ENCODE measurements at places on chromosomes 12 and 14. TPM values are rescaled to one million over a fixed set of nuclear protein-coding genes. Genes with fewer than 3 reads are reported as not detected.

Gene KCNA1
- not detected for total RNA-seq

Gene FGF23
- total RNA-seq = not detected

Gene UNC119B
- 26.8 TPM for total RNA-seq

Gene RERG
- total RNA-seq = 92.3 TPM

Gene TCL1B
- total RNA-seq = not detected

Gene NPFF
- 9.1 TPM for total RNA-seq

Gene LIN7A
- total RNA-seq = 5.8 TPM

DNA sequence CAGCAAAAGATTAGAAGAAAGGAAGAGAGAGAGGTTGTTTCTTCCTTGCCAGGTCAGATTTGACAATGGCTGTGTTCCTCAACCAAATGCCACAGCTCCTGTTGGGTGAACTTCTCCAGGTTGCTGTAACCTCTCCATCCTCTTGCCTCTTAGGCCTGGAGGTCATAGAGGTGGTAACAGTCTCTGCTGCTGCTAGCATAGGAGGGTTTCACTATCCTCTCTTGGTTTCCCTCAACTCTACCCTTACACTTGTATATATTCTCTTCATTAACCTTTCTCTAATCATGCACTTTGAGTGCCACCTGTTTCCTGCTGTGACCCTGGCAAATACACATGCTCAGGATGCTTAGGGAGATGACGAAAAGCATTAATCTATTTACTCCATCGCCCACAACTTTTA, 67.7 kb upstream of the HIF1A start:
- no peak for DNase-seq
- no peaks in the 10 kb centered on the region for H3K27me3 ChIP-seq
- no peaks in the 10 kb centered on the region for H3K36me3 ChIP-seq
- H3K4me1 ChIP-seq = no peaks in the 10 kb centered on the region

DNA sequence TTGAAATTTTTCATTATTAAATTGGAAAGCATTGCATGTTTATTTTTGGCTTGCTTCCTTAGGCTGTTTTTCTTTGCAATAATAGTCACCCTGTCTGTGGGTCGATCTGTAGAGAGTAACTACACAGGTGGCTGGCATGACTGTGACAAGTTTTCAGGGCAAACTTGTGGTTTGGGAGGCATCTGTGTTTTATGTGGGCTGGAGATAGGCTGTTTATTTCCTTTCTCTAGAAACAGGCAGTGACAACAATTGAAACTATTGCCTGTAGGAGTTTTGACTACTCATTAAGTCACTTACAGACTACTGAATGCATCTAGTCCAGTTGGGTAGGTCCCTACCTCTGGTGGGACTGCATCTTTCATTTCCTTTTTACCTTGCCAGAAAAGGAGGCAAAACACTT, 155.6 kb downstream of the DYRK2 start:
- no peak overlapping the region for H3K27ac ChIP-seq
- H3K4me1 ChIP-seq = peaks cover 5% of the 10 kb centered on the region

- no peak overlapping the region for H3K4me3 ChIP-seq
- no peaks in the 10 kb centered on the region for H3K36me3 ChIP-seq
- peaks cover 8% of the 10 kb centered on the region for H3K4me1 ChIP-seq
These were observed 50.9 kb downstream of the BTBD7 start for GRCh38 chr14:93281937-93282336.

DNA sequence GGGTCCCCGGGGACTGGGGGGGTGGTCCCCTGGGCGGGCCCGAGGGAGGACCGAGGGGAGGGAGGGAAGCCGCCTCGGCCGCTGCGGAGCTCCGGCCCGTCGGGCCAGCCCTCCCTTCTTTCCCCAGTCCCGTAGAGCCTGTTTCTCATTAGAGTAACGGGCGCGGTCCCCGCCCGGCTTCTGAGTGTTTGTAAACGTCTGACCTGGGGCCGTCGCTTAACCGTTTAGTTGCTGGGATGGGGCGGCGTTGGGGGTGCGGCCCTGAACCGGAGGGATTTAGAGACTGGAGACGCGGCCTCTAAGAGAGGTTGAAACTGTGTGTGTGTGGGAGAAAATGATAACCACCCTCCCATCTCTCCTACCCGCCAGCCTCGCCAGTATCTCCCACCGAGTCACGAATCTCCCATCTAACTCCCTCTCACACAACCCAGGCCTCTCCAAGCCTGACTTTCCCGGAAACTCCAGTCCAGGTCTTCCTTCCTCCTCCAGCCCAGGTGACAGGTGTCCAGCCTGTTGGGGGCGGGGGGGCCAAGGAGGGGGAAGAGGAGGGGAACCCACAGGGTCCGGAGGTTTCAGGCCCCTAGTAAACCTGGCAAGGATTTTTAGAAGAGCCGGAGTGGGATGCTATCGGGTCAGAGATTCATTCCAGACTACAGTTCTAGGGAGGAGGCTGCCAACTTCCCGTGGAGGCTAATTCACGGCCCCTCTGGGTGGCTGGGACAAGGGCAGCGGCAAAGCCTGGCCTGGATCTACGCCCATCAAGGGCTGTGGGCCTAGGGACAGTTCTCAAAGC, 1.1 kb upstream of the NFATC4 start:
- H3K4me3 ChIP-seq = peak overlapping the region; percentile 97
- peaks cover under 1% of the 10 kb centered on the region for H3K36me3 ChIP-seq
- no peaks in the 10 kb centered on the region for H3K27me3 ChIP-seq
- H3K27ac ChIP-seq = peak overlapping the region; percentile 98
- peak; percentile 59 for DNase-seq

DNA sequence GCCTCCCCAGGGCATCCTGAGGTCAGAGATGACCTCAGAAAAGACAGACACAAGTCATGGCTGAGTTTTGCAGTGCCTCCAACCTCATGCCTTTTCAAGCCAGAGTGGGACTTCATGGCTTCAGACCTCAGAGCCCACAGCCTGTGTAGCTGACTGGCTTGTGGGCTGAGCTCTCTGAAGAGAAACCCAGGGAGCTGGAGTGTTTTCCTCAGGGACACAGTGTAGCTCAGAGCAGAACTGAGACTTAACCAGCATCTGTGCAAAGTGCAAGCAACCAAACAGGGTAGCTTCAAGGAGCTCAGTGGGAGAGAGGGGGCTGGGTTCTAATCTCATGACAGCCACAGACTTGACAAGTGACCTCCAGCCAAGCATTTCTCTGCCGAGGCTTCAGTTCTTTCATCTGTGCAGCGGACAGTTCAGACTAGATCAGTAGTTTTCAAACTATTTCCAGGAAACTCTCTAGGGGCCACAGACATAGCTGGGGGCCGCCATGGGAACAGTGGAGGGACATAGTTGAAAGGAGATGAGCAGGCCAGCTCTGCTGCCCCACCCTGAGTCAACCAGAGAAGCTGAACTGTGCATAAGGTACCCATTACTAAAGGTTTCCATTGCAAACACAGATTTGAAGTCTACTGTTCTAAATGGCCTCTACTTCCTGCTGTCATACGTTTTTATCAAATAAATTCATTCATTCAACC, 80.0 kb downstream of the LGMN start:
- DNase-seq = no peak
- H3K27ac ChIP-seq = no peak overlapping the region
- H3K4me1 ChIP-seq = no peaks in the 10 kb centered on the region
- H3K27me3 ChIP-seq = no peaks in the 10 kb centered on the region

- no peak overlapping the region for H3K4me3 ChIP-seq
- DNase-seq = no peak
- H3K27me3 ChIP-seq = no peaks in the 10 kb centered on the region
These were observed 96.3 kb upstream of the CCND2 start for GRCh38 chr12:4177262-4177661.

- DNase-seq = no peak
- H3K27me3 ChIP-seq = no peaks in the 10 kb centered on the region
- peaks cover 24% of the 10 kb centered on the region for H3K4me1 ChIP-seq
- H3K4me3 ChIP-seq = peak overlapping the region; percentile 38
These were observed 7.6 kb upstream of the NUMB start for GRCh38 chr14:73465823-73466532.

DNA sequence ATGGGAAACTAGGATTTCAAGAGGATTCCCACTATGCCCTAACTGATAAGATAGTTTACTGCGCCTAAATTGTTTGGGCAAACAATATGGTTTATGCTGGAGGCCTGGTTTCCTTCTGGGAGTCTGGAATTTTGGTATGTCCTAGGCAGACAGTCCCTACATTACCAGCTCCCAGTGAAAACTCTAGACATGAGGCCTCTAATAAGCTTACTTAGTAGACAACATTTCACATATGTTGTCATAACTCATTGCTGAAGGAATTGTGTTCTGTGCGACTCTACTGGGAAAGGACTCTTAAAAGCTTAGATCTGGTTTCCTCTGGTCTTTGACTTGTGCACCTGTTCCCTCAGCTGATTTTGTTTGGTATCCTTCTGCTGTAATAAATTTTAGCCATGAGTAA, 18.0 kb upstream of the PRPF39 start:
- H3K36me3 ChIP-seq = no peaks in the 10 kb centered on the region
- no peaks in the 10 kb centered on the region for H3K27me3 ChIP-seq
- H3K27ac ChIP-seq = no peak overlapping the region
- H3K4me3 ChIP-seq = no peak overlapping the region
- no peaks in the 10 kb centered on the region for H3K4me1 ChIP-seq

GRCh38 chr12:50706606-50707005, 57.3 kb upstream of the ATF1 start:
- no peak overlapping the region for H3K27ac ChIP-seq
- H3K4me1 ChIP-seq = no peaks in the 10 kb centered on the region
- H3K27me3 ChIP-seq = no peaks in the 10 kb centered on the region
- peaks cover 14% of the 10 kb centered on the region for H3K36me3 ChIP-seq
- DNase-seq = no peak

DNA sequence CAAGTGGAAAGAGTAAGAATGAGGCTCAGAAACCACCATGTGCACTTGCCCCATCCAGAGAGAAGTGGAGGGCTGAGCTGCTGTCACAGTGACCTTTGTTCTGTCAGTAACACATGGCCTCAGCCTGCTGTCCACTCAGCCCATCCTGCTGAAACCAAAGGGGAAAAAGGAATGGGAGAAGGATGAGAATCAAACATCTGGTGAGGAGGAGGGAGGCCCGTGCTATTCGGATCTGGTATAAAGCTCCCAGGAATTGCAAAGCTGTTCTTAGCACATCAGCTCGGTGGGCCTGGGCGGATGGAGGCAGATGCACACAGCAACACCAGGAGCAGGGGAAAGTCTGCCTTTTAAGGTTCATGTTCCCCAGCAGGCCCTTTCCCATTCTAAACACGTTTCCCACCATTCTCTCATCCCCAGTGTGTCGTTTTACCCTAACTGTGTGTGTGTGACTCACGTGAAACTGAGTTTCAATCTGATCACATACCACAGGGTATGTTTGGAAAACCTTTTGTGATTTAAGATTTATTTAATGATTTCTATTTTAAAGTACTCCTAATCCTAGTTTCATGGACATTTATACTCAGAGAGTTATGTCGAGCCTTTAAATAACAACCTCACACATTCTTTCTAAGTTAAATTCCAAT, 36.8 kb downstream of the RTRAF start:
- H3K27ac ChIP-seq = peak overlapping the region; percentile 19
- H3K4me1 ChIP-seq = peaks cover 32% of the 10 kb centered on the region
- no peaks in the 10 kb centered on the region for H3K36me3 ChIP-seq
- no peaks in the 10 kb centered on the region for H3K27me3 ChIP-seq
- no peak overlapping the region for H3K4me3 ChIP-seq

DNA sequence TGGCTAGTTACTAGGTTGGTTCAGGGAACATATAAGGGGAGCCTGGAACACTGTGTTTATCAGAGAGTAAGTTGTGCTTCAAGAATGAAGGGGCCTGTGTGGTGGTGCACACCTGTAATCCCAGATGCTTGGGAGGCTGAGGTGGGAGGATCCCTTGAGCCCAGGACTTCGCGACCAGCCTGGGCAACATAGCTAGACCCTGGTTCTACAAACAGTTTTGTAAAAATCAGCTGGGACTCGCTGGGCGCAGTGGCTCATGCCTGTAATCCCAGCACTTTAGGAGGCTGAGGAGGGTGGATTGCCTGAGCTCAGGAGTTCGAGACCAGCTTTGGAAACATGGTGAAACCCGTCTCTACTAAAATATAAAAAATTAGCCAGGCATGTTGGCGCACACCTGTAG, 42.1 kb upstream of the GPR132 start:
- no peaks in the 10 kb centered on the region for H3K36me3 ChIP-seq
- no peaks in the 10 kb centered on the region for H3K4me1 ChIP-seq
- no peak overlapping the region for H3K27ac ChIP-seq
- no peak for DNase-seq
- no peak overlapping the region for H3K4me3 ChIP-seq
- H3K27me3 ChIP-seq = no peaks in the 10 kb centered on the region

GRCh38 chr12:56629459-56630179, 507 bp downstream of the BAZ2A start:
- peak overlapping the region; percentile 91 for H3K27ac ChIP-seq
- H3K36me3 ChIP-seq = peaks cover 6% of the 10 kb centered on the region
- H3K4me1 ChIP-seq = peaks cover 49% of the 10 kb centered on the region
- H3K4me3 ChIP-seq = peak overlapping the region; percentile 97

- DNase-seq = no peak
- H3K4me3 ChIP-seq = no peak overlapping the region
- H3K36me3 ChIP-seq = no peaks in the 10 kb centered on the region
- no peak overlapping the region for H3K27ac ChIP-seq
- H3K4me1 ChIP-seq = no peaks in the 10 kb centered on the region
- no peaks in the 10 kb centered on the region for H3K27me3 ChIP-seq
These were observed 61.3 kb downstream of the C14orf132 start for GRCh38 chr14:96100161-96101064.

- H3K4me1 ChIP-seq = no peaks in the 10 kb centered on the region
- no peak overlapping the region for H3K4me3 ChIP-seq
- H3K36me3 ChIP-seq = no peaks in the 10 kb centered on the region
- no peaks in the 10 kb centered on the region for H3K27me3 ChIP-seq
- DNase-seq = no peak
These were observed 321.0 kb upstream of the SOX5 start for GRCh38 chr12:24270464-24270863.

GRCh38 chr14:95902273-95902826, 25.7 kb downstream of the TUNAR start:
- H3K27me3 ChIP-seq = no peaks in the 10 kb centered on the region
- no peaks in the 10 kb centered on the region for H3K4me1 ChIP-seq
- no peaks in the 10 kb centered on the region for H3K36me3 ChIP-seq
- no peak overlapping the region for H3K4me3 ChIP-seq

DNA sequence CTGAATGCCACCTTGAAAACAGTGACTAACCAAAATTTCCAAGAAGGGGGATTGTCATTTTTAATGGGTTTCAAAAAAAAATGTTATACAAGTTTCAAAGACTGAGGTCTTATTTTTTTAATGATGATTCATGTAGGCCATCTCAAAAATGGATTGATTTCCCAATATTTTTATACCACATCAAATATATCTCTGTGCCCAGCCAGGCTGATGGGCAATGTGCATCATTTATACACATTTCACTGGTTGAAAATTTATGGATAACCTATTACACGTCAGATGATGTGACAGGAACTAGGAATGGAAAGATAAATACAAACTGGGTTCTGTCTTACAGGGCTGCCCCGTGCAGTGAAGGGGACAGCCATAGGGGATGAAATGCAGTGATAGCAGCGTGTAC, 112.7 kb upstream of the TMPO start:
- DNase-seq = no peak
- peaks cover 3% of the 10 kb centered on the region for H3K4me1 ChIP-seq
- H3K27me3 ChIP-seq = no peaks in the 10 kb centered on the region
- no peak overlapping the region for H3K27ac ChIP-seq
- H3K4me3 ChIP-seq = no peak overlapping the region
- no peaks in the 10 kb centered on the region for H3K36me3 ChIP-seq

GRCh38 chr12:69671597-69671996, 27.5 kb downstream of the BEST3 start:
- DNase-seq = no peak
- H3K4me1 ChIP-seq = no peaks in the 10 kb centered on the region
- no peak overlapping the region for H3K4me3 ChIP-seq
- no peaks in the 10 kb centered on the region for H3K36me3 ChIP-seq
- H3K27me3 ChIP-seq = no peaks in the 10 kb centered on the region
- no peak overlapping the region for H3K27ac ChIP-seq
